NCI-H1436 treated with DMSO at 0.1 percent for 48 hours (cell line): ENCODE measurements at places on chromosomes 7 and 10.

- no peak for DNase-seq
Measured at GRCh38 chr7:36871863-36872262, 147.6 kb upstream of the AOAH start.

DNA sequence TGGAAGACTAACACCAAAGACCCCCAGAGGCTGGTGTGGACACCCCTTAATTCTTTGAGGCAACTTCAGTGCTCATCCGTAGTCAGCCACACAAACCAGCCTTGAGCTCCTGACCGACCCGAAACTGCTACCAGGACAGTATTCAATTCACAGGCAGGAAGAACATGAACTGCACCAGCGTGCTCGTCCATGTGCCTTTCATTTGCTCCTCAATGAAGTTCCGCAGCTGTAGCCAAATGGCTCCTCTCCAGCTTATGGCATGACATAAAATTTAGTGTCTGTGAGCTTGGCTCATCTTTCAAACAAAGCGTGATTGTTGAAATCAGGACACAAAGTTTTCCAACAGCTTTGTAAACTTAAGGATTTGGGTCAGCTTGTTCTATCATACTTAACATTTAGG lies 144.1 kb upstream of the FAM171A1 start:
- DNase-seq = no peak

DNA sequence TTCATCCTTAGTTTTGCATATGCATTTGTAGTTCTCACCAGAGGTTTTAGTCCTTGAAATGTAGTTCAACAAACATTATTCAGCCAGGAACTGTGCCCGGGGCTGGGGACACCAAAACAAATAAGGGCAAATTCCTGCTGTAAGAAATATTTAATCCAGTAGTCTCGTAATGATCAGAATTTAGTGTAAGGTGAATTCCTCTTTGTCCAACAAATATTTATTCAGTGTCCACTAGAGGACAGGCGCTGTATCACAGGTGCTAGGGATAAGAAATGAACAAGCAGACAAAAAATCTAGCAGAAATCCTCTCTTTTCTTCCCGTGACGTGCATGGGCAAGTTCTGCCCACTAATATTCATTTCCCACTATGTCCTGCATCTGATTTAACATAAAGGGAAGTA lies 17.6 kb downstream of the LGI1 start:
- no peak for DNase-seq

DNA sequence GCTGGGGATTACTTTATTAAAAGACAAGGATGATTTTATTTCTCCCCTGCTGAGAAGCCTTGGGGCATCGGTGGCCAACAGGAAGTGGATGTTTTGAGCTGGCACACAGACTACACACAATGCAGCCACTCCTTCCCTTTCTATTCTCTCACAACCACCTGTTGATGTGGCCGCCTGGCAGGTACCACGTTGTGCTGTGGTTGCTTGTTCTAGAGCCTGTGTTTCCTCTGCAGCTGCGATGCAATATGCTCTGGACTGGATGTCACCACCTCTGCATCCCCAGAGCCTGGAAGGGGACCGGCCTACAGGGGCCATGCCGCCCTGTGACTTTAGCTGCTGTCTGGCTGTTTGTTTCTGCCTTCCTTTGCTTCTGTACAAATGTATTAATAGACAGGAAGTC lies 195.7 kb upstream of the CELF2 start:
- DNase-seq = no peak

- no peak for DNase-seq
Measured at GRCh38 chr7:107364787-107365186, 105.1 kb upstream of the GPR22 start.

GRCh38 chr7:93228302-93228701 lies 2.0 kb upstream of the HEPACAM2 start:
- peak; percentile 21 for DNase-seq
